ENCODE measurements at places on chromosomes 5 and 9. TPM values are rescaled to one million over a fixed set of nuclear protein-coding genes. Genes with fewer than 3 reads are reported as not detected.

DNA sequence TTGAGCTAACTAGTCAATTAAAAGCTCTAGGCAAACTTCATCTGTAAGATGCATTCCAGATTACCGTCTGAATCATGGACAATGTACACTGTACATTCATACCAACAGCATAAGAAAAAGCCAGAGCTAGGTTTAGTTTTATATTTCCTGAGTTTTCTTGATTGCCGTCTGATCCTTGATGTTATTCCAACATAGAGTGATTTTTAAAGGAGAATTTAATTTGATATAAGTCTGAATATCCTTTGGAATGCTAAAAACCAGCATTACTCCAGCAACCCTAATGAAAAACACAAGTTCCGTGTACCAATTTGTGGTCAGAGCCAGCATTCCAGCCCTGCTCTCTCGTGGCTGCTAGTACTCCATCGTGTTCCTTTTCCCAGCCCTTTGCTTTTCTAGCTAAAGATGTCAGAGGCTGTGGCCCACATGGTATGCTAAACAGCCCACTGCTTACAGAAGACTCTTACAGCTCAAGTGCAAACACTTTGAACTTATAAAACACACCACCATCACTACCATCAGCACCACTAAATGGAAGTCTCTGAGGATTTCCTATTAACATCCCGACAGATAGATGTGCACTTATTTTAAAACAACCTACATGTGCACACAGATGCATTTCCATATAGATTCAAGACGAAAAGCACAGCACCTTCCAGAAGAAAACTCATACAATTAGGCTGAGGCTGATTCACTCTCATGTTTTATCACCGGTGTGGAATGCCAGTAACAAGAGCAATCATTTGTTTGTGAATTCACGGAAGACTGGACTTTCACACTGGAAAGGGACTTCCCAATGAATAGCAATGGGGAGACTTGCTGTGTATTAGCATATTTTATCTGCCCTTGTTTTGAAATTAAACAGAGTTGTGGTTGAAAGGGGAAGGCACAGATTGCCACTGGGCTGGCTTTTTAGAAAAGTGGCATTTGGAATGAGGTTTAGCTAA, 246.9 kb upstream of the GAS1 start:
- DNase-seq: no peak

DNA sequence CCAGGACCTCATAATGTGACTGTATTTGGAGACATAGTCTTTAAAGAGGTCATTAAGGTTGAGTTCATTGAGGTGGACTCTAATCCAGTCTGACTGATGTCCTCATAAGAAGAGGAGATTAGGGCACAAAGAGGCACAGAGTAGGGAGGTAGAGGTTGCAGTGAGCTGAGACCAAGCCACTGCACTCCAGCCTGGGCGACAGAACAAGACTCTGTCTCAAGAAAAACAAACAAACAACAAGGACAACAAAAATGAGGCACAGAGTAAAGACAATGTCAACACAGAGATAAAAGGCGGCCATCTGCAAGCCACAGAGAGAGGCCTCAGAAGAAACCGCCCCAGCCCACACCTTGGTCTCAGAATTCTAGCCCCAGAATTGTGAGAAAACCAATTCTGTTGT, 17.0 kb upstream of the TDRD7 start:
- no peak for DNase-seq

GRCh38 chr5:140882591-140882899, 621 bp downstream of the PCDHA13 start:
- DNase-seq: no peak

- no peak for DNase-seq
Observed at GRCh38 chr9:2837915-2838314, 6.0 kb downstream of the PUM3 start.

Gene PCDHB16
- 1.6 TPM for total RNA-seq

GRCh38 chr9:104104360-104104759, 10.3 kb downstream of the SMC2 start:
- no peak for DNase-seq

DNA sequence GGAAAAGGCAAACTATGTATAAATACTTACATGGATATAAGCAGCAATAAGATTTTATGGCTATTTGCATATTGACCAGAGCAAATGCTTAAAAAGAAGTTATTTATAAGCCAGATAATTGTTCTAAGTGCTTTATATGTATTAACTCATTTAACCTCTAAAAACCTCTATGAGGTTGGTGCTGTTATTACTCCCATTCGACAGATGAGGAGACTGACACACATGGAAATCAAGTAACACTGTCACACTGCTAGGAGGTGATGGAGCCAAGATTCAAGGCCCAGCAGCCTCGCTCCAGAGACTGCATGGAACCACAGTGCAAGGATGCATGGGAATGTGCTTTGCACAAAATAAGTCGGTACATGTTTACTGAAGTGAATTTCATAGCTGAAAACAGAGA, 53.7 kb downstream of the C5 start:
- no peak for DNase-seq

Gene GPR151
- total RNA-seq: not detected

Gene SCGB3A1
- total RNA-seq: 0.71 TPM

GRCh38 chr9:113495526-113495925, 32.0 kb downstream of the RGS3 start:
- no peak for DNase-seq

GRCh38 chr9:89194421-89195130, 16.0 kb upstream of the SHC3 start:
- DNase-seq: no peak

Gene C5orf34
- 1.2 TPM for total RNA-seq

GRCh38 chr5:28296254-28297013, 1258.0 kb upstream of the CDH9 start:
- no peak for DNase-seq

DNA sequence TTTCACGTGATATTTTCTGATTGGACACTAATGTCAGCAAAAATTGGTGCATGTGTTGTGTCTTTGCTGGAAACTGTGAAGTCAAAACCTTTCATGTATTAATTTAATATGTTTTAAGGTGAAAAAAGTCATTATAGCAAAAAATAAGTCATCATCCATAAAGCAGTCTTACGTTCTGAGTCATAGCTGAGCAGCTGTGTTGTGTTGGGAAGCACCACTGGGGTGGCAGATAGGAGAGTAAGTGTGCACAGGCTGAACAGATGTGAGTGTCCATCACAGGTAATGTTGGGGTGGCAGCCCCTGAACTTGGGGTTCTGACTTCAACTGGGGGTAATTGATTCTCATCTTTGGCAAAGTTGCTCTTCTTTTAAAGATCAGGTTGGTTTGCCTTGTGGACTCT, 156.8 kb downstream of the NXNL2 start:
- DNase-seq: no peak

- no peak for DNase-seq
Observed at GRCh38 chr5:9500625-9501024, 45.2 kb downstream of the SEMA5A start.

DNA sequence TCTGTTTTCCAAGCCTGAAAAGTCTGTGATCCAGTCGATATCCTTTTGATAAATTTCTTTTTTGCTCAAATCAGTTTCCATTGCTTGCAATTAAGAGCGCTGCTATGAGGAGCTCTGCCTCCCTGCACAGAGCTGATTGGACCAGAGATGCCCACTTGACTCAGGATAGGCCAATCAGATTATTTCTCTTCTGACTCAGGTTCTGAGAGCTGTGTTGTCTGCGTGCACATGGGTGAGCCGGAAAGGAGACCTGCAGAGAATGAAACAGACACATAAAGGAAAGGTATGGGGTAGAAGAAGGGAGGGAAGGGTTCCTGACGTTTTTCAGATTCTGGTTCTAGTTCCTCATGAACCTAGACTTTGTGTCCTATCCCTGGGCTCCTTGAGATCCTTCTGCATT, 15.8 kb upstream of the FABP6 start:
- no peak for DNase-seq

Gene CLIC3
- total RNA-seq: 1.6 TPM

Gene RGS14
- 8.2 TPM for total RNA-seq

DNA sequence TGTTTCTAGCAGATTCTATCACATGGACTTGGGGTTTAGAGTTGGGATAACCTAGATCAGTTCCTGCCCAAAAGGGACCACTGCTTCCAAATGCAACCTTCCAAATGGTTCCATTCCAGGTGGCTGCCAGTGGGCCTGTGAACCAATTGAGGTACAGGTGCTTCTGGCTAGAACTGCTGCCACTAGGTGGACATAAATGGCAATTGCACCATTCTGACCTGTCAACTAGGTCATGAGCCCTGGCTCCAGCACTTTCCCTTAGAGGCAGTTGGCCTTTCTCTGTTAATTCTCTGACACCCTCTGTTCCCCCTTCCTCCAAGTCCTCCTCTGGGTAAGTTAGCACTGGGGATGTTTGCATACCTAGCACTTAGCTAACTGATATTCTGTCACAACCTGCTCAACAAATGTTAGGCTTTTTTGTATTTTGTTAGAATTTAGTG, 16.6 kb upstream of the HEMGN start:
- DNase-seq: no peak

DNA sequence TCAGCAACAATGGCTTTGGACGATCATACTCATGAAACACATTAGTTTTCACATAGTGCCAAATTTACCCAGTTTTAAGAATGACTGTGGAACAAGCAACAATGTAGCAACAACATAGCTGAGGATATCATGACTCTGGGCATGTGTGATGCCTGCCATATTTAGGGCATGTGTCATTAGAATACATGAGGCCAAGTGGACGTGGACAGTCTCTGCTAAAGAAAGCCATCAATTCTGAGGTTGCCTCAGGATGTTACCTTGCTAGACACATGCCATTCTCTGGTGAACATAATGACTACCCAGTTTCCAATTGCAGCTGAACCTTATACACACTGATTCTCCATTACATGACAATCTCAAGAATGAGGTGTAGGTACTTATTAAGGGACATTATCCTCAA, 103.3 kb upstream of the ADAMTS19 start:
- DNase-seq: no peak

Gene PCDHB12
- total RNA-seq: 3.3 TPM

DNA sequence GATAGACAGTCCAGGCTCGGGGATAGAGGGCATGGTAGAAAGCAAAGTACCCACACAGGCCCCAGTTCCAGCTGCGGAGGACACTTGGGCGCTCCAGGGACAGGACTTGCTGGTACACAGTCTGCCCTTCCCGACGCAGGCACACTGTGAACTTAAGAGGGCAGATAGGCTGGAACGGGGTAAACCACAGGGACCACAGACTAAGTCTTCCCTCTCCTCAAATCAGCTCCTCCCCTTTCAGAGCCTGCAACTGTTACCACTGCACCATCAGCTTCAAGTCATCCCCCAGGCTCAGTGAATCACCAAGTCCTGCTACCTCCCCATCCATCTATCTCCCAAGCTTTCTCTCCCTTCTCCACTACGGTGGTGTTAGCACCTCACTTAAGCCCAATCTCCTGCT, 7.3 kb downstream of the GBA2 start:
- DNase-seq: no peak

DNA sequence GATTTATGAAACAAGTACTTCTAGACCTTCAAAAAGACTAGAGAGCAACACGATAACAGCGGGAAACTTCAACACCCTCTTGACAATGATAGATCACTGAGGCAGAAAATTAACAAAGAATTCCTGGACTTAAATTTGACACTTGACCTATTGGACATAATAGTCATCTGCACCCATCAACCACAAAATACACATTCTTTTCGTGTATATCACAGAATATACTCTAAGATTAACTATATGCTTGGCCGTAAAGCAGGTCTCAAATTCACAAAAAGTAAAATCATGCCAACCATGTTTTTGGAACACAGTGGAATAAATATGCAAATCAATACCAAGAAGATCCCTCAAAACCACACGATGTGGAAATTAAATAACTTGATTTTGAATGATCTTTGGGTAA, 559.4 kb downstream of the DNAH5 start:
- no peak for DNase-seq

- DNase-seq: no peak
Observed at GRCh38 chr9:137447722-137448601, 6.8 kb upstream of the ENTPD8 start.

Gene C5
- 2.1 TPM for total RNA-seq

Gene SNCAIP
- total RNA-seq: 3.6 TPM

Gene MLANA
- not detected for total RNA-seq

Gene DIRAS2
- not detected for total RNA-seq

DNA sequence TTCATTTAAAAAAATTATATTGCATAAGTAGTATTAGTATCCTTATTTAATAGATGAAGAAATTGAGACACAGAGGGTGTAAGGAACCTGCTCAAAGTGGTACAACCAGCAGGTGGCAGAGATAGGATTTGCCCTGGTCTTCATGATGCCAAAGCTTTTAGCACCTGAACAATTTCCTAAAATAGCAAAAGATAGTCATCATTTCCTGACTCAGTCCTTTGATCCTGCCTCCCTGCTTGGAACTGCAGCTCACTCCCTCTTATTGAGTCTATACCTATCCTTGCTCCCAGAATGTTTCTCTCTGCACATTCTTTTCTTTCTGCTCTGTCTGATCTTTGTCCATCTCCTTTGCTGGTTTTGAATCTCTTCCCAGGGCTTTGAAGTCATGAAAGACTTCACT, 155.8 kb downstream of the FRMD3 start:
- no peak for DNase-seq

DNA sequence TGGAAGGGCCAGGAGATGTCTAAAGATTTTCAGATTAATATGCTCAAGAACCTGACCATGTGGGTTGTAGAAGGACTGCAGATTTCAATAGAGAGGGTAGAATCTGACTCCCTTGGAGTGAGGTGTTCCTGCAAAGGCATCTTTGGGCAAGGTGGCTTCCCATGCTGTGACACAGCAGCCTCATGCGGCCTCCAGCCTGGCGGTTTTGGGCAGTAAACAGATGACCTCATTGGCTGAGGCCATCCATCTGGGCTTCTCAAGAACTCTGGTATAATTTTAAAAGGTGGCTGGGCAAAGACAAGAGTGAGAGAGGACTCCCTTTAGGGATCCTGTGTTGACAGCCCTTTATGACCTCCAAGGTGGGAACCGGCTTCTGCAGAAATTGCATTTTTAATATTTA, 90.3 kb upstream of the ERCC6L2 start:
- DNase-seq: no peak

Gene PCDHGC4
- total RNA-seq: 1.7 TPM

DNA sequence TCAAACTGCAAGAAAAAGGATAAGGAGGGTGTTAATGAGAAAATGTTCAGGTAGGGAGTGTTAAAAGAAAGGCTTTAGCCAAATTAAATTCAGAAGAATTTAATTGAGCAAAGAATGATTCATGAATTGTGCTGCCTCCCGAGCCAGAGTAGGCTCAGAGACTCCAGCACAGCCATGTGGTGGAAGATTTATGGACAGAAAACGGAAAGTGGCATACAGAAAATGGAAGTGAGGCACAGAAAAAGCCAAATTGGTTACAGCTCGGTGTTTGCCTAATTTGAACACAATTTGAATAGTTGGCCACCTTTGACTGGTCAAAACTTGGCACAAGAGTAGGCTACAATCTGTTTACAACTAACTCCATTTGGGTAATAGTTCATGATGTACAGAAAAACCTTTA, 9.6 kb upstream of the SLC30A5 start:
- DNase-seq: no peak

- no peak for DNase-seq
Observed at GRCh38 chr5:159449925-159450324, 119.6 kb upstream of the IL12B start.

Gene HRH2
- total RNA-seq: 12.5 TPM
